ENCODE measurements at places on chromosomes 11 and 22. TPM values are rescaled to one million over a fixed set of nuclear protein-coding genes. Genes with fewer than 3 reads are reported as not detected.

Gene NLRP14
- 0.54 TPM for total RNA-seq

DNA sequence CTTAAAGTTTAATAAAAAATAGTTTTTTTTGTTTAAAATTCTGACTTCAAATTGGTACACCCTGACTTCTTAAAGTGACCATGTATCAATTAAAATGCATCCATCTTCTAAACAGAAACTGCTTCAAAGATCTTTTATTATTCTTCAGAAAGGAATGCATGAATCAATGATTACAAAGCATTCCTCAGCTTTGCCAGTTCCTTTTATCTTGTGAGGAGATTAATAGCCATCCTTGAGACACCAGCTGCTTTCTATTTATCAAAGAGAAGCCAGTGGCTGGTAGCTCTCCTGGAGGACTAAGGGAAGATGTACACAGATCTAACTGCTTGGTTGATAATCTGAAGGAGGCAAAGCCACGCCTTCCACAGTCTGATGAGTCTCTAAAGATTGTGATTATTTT is 2222.5 kb downstream of the LRRC4C start:
- H3K27me3 ChIP-seq, result no peaks in the 10 kb centered on the region
- DNase-seq, result no peak
- H3K4me1 ChIP-seq, result peaks cover 7% of the 10 kb centered on the region
- H3K27ac ChIP-seq, result no peak overlapping the region
- H3K36me3 ChIP-seq, result peaks cover 8% of the 10 kb centered on the region

Gene TRIM3
- total RNA-seq, result 26.5 TPM

Gene CPT1A
- 3.0 TPM for total RNA-seq

Gene KRTAP5-3
- total RNA-seq, result not detected

- no peak overlapping the region for H3K27ac ChIP-seq
- H3K4me3 ChIP-seq, result no peak overlapping the region
- no peaks in the 10 kb centered on the region for H3K36me3 ChIP-seq
- DNase-seq, result no peak
- no peaks in the 10 kb centered on the region for H3K4me1 ChIP-seq
- H3K27me3 ChIP-seq, result peaks cover 47% of the 10 kb centered on the region
Measured at GRCh38 chr11:69862331-69862771, 43.1 kb upstream of the FGF3 start.

Gene C11orf21
- 0.25 TPM for total RNA-seq

DNA sequence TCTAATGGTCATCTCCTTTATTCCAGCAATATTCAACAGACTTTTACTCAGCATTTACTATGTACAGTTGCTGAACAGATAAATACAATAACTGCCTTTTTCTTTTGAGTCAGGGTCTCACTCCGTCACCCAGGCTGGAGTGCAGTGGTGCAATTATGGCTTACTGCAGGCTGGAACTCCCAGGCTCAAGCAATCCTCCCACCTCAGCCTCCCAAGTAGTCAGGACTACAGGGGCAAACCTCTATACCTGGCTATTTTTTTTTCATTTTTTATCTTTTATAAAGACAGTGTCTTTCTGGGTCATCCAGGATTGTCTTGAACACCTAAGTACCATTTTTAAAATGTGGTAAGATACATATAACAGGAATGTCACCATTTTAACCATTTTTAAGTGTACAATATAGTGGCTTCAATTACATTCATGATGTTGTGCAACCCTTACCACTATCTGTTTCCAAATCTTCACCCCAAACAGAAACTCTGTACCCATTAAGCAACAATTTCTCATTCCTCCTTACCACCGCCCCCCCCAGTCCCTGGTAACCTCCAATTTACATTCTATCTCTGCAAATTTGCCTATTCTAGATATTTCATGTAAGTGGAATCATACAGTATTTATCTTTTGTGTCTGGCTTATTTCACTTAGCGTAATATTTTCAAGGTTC is 67.8 kb downstream of the MIAT start:
- H3K27ac ChIP-seq, result no peak overlapping the region
- no peaks in the 10 kb centered on the region for H3K4me1 ChIP-seq
- H3K4me3 ChIP-seq, result no peak overlapping the region
- no peak for DNase-seq

Gene DDX25
- total RNA-seq, result 1.7 TPM

Gene PSMD13
- 96.2 TPM for total RNA-seq

DNA sequence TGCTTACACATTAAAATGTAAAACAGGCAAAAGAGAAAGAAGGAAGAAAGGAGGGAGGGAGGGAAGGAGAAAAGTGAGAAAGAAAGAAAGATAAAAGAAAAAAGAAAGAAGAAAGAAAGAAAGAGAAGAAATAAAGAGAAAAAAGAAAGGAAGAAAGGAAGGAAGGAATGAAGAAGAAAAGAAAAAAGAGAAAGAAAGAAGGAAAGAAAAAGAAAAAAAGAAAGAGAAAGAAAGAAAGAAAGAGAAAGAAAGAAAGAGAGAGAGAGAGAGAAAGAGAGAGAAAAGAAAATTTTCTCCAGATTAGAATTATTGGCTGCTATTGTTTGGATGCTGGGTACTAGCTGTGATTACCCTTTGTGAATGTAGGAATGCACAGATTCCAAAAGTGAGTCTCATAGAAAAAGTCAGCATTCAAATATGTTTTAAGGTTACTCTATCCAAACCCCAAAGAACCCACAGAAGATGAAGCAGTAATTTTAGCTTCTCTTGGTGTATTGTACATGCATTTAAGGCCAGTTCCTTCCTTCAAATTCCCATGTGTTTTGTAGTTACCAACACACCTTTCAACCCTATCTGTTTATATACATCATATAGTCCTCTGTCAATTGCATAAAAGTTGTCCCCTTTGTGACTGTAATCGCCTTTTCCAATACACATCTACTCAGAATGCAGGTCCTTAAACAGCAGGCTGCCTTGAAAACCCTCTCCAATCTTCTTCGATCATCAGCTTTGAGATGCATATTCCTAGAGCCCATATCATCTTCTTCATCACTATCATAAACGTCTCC is 789 bp upstream of the FAM111A start:
- peak overlapping the region; percentile 99 for H3K27ac ChIP-seq
- no peaks in the 10 kb centered on the region for H3K36me3 ChIP-seq
- DNase-seq, result no peak
- peak overlapping the region; percentile 88 for H3K4me3 ChIP-seq

GRCh38 chr11:134524896-134525845 is 113.1 kb upstream of the B3GAT1 start:
- H3K27ac ChIP-seq, result no peak overlapping the region
- peaks cover 4% of the 10 kb centered on the region for H3K27me3 ChIP-seq
- no peaks in the 10 kb centered on the region for H3K4me1 ChIP-seq
- DNase-seq, result no peak
- no peaks in the 10 kb centered on the region for H3K36me3 ChIP-seq

- no peak overlapping the region for H3K4me3 ChIP-seq
- peaks cover 40% of the 10 kb centered on the region for H3K27me3 ChIP-seq
- H3K4me1 ChIP-seq, result no peaks in the 10 kb centered on the region
- no peak overlapping the region for H3K27ac ChIP-seq
- DNase-seq, result no peak
Measured at GRCh38 chr22:35195821-35196220, 61.5 kb upstream of the HMGXB4 start.

Gene STK33
- total RNA-seq, result 12.2 TPM

- H3K4me3 ChIP-seq, result no peak overlapping the region
- peaks cover 9% of the 10 kb centered on the region for H3K36me3 ChIP-seq
- H3K4me1 ChIP-seq, result no peaks in the 10 kb centered on the region
- DNase-seq, result no peak
- no peak overlapping the region for H3K27ac ChIP-seq
Measured at GRCh38 chr11:73478737-73479347, 102.6 kb downstream of the RELT start.

Gene MS4A15
- total RNA-seq, result 0.13 TPM

DNA sequence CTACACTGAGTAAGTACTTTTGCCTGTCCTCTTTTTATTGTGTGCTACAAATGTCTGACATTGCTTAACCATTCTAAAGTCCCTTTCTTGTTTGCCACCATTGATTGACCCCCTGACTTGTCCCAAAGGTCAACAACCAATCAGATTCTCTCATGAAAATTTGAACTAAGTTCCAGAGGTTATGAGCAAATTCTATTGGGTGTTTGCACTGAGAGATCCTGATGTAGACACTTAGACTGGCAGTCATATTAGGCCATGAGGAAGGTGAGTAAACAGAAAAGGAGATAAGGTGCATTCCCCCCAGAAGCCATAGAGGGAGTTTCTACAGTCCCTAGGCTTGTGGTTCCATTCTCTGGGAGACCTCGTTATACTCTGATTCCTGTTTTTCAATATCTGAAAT is 101.3 kb upstream of the E2F8 start:
- no peak overlapping the region for H3K4me3 ChIP-seq
- no peak for DNase-seq
- peaks cover 99% of the 10 kb centered on the region for H3K27me3 ChIP-seq
- H3K36me3 ChIP-seq, result no peaks in the 10 kb centered on the region
- no peak overlapping the region for H3K27ac ChIP-seq

Gene NRIP3
- total RNA-seq, result 1.5 TPM

- no peak for DNase-seq
- no peak overlapping the region for H3K4me3 ChIP-seq
- H3K27ac ChIP-seq, result no peak overlapping the region
- no peaks in the 10 kb centered on the region for H3K36me3 ChIP-seq
- no peaks in the 10 kb centered on the region for H3K27me3 ChIP-seq
- peaks cover 3% of the 10 kb centered on the region for H3K4me1 ChIP-seq
Measured at GRCh38 chr11:83363312-83363711, 77.1 kb upstream of the CCDC90B start.

DNA sequence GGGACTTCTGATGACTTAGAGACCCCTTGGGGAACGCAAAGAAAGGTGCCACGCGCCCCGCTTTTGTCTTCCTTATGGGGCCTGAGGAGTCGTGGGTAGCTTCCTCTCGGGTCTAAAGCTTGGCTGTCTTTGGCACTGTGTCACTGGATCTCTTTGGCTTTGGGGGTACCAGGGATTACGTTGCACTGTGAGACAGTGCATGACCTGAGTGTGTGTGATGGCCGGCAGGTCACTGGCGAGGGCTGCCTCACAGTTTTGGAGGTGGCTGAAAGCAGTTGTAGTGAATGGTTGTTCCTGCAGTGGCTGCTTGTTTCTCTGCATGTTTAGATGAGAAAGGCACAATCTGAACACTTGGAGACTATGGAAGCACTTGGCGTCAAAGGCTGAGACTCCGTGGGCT is 5.8 kb upstream of the ARSA start:
- no peak overlapping the region for H3K27ac ChIP-seq
- no peak overlapping the region for H3K4me3 ChIP-seq
- peaks cover 1% of the 10 kb centered on the region for H3K27me3 ChIP-seq
- DNase-seq, result no peak

Gene TMEM126A
- total RNA-seq, result 21.4 TPM

DNA sequence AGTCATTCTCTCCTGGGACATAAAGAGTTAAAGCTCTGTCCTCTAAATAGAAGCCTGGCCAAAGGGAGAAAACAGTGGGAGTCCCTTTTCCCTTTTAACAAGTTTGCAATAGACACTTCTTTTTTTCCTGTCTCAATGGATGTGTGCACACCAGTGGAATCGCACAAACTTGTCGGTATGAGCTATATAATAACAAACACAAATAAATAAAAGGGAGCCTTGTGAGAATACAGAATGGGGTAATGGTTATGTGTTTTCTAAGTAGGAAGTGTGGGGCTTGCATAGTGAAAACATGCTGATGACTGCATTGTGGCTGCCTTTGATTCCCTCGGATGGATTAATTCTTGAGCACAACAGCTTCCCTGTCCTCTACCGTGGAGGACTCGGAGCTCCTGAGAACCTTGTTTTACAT is 131.9 kb downstream of the WNT7B start:
- H3K27ac ChIP-seq, result no peak overlapping the region
- no peaks in the 10 kb centered on the region for H3K27me3 ChIP-seq
- H3K36me3 ChIP-seq, result peaks cover 31% of the 10 kb centered on the region
- no peak overlapping the region for H3K4me3 ChIP-seq
- no peak for DNase-seq
- H3K4me1 ChIP-seq, result peaks cover 11% of the 10 kb centered on the region

Gene RHOD
- total RNA-seq, result 19.1 TPM

DNA sequence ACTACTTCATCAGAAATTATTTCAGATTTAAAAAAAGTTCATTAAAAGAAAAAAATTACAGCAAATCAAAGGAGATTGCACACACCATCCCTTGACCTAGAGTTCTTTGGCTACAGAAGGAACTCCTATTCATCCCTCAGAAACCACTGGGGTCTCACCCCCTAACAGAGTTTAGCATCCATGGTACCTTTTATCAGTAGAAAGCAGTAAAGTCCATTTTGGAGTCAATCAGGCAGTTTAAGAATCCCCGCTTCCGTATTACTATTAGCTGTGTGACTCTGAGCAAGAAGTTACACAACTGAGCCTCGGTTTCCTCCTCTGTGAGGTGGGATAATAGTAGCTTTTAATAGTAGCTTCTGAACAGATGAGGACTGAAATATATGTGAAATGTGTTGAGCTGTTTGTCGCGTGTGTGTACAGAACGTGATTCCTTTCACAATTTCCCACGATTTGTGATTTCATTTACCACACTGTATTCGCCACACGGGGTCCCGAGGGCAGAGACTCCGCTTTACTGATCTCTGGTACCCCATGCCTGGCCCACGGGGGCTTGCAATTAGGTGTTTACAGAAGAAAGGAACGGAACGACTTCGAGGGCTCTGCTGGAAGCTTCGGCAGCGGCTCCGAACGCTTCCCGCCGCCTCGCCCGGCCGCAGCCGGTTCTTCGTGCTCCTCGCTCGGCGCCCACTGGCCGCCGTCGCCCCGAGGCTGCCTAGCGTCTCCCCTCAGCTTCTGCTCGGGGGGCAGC is 72.5 kb upstream of the ZBED5 start:
- no peaks in the 10 kb centered on the region for H3K27me3 ChIP-seq
- peak overlapping the region; percentile 85 for H3K4me3 ChIP-seq
- no peaks in the 10 kb centered on the region for H3K36me3 ChIP-seq
- DNase-seq, result no peak
- peak overlapping the region; percentile 94 for H3K27ac ChIP-seq

DNA sequence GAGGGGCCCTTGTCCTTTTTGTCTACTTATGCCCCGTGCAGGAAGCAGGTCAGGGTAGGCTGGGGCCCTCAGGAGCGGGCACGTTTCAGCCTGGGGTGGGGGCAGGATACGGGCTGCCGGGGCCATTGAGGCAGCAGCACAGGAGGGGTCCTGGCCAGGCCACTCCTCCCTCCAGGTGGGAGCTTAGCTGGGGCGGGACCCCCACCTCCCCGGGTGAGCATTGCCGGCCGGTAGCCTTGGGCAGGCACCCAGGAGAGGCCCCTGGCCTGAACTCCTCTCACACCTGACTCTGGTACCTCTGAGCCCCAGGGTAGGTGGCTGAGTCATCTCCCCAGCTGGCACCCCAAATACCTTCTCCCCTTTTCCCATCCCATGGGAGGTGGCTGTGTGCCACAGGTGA is 5.0 kb upstream of the MUC6 start:
- no peak overlapping the region for H3K4me3 ChIP-seq
- H3K36me3 ChIP-seq, result no peaks in the 10 kb centered on the region
- no peaks in the 10 kb centered on the region for H3K4me1 ChIP-seq

Data from mesothelial cell of epicardium (in vitro differentiated cells).